Stimulated activated CD8-positive, alpha-beta memory T cell treated with anti-CD3 and anti-CD28 coated beads, Interleukin-4, amount 100 ng/mL, for 1 hour (primary cell): ENCODE measurements at places on chromosomes 6 and 20.

- no peak for DNase-seq
Measured at GRCh38 chr6:109255946-109256640, 126.2 kb downstream of the CD164 start.

DNA sequence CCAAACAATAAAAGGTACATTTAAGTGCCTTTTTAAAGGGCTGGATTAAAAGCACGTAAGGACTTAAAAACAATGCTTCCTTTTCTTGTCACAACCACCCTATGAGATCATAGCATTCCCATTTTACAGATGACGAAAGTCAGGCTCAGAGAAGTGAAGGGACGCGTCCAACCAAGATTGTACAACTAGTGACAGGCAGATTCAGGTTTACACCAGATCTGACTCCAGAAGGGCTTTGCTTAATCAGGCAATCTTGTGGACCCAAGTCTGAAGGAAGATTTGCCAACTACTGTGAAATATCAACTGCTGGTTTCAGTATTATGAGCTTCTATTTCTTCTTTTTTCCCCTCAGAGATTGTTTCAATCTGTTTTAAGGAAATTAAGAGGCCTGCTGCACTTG is 877 bp downstream of the ENPP4 start:
- no peak for DNase-seq

- DNase-seq: no peak
Measured at GRCh38 chr6:170172825-170173256, 118.0 kb downstream of the DLL1 start.

GRCh38 chr6:113347436-113347835 is 509.7 kb upstream of the MARCKS start:
- no peak for DNase-seq

DNA sequence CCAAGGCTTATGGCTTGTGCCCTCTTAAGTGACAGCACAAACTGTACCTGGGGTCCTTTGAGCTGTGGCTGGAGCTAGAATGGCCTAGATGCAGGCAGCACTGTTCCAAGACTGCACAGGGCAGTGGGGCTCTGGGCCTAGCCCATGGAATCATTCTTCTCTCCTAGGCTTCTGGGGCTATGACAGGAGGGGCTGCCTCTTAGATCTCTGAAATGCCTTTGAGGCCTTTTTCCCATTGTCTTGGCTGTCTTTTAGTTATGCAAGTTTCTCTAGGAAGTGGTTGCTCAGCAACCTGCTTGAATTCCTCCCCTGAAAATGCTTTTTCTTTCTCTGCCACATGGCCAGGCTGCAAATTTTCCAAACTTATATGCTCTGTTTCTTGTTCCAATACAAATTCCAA is 183.4 kb downstream of the WDR27 start:
- DNase-seq: no peak

DNA sequence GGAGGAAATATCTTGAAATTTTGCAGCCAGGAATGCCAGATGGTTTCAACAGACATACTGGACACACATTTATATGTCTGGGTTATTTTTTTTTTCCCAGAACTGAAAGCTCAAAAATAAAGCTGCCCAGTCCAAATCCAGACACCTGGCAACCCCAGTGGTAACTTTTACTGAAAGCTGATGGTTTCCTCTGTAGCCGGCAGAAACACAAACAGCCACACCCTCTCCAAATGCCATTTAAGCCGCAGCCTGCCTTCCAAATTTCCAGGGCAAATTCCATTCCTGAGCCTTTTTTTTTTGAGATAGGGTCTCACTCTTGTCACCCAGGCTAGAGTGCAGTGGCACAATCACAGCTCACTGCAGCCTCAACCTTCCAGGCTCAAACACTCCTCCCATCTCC is 6.5 kb upstream of the PREX1 start:
- no peak for DNase-seq

- no peak for DNase-seq
Measured at GRCh38 chr6:3913958-3914337, 64.8 kb downstream of the FAM50B start.

- no peak for DNase-seq
Measured at GRCh38 chr6:16333580-16333979, 95.2 kb downstream of the GMPR start.
